ENCODE measurements at places on chromosomes 12 and 14.

GRCh38 chr12:47216150-47216677, 136.5 kb upstream of the AMIGO2 start:
- ATAC-seq = no peak

DNA sequence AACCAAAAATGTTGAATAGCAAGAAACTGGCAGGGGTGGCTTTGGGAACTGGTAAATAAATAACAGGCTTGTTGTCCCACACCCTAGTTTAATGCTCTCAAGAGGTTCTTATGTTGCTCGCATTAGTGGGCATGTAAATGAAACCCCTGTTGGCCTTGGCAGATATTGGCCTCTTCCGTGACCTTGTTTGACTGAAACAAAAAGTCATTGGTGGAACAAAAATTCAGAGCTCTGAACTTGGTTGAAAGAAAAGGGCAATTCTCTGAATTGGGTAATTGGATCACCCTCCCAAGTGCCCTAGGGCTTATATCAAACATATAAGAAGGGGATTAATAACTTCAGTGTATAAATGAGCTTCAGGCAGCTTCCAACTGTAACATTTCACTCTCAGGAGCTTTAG, 426.2 kb downstream of the ZFP36L1 start:
- no peak for ATAC-seq

DNA sequence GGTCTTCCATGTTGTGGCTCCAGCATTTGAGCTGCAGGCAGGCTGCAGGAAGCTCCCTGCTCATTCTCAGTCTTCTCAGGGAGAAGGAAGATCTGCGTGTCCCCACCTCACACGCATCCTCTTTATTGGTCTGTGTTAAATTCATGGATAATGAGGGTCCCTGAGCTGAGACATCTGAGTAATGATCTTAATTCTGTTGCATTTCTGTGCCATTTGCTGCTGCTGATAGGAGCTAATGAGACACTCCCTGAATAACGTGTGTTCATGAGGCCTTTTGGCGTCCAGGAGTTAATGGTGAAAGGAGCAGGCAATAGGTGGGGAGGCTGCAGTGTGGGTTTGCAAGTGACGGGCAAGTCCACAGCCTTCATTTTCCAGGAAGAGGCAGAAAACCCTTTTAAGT, 46.6 kb upstream of the OAS1 start:
- ATAC-seq = no peak

DNA sequence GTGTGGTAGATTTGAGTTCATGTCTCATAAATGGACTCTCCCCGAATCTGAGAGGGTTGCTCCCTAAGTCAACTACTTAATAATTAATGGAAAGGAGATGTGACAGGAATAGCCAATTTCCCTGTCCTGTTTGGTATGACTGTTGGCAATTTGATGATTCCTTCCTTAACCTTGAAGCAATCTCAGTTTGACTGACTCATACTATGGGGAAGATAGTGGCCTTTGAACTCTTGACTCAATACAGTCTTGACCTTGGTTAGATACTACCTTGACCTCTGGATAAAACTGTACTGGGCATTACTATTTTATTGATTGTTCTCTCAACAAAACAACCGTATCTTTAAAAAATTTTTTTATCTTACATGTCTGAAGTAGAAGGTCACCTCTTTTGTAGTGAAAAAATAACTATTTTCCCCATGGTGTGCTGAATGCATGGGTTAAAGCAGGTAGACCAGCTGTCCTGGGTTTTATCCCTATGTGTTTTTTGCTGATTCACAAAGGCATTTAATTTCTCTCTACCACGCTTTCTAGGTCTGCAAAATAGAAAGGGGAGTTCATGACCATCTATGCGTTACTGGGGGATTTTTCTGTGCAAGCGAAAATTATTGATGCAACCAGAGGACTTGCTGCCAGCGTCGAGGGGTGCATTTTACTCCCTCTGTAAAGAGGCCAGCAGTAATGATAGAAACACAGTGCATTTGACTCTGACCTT, 80.1 kb downstream of the ETV6 start:
- no peak for ATAC-seq

- no peak for ATAC-seq
These were observed 125.0 kb downstream of the RAD51B start for GRCh38 chr14:67944605-67945004.

DNA sequence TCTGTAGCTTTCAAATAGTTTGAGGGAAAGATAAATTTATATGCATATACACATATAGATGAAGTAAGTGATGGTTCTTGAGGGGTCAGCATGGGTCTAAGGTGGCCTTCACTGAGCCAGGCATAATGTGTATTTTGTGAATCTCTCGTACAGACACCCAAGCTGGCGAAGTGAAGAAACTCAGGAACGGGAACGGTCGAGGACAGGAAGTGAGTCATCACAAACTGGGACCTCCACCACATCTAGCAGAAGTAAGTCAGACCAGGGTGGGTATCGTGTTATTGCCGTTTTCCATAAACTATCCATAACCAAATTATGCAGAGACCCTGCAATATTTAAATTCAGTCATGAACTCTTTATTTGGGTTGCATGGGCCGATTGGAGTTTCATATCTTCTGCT, 15.4 kb upstream of the TNS2 start:
- no peak for ATAC-seq

GRCh38 chr12:9961106-9961505, 10.1 kb upstream of the CLEC12A start:
- ATAC-seq = no peak

GRCh38 chr12:690466-690865, 27.2 kb upstream of the NINJ2 start:
- ATAC-seq = no peak

DNA sequence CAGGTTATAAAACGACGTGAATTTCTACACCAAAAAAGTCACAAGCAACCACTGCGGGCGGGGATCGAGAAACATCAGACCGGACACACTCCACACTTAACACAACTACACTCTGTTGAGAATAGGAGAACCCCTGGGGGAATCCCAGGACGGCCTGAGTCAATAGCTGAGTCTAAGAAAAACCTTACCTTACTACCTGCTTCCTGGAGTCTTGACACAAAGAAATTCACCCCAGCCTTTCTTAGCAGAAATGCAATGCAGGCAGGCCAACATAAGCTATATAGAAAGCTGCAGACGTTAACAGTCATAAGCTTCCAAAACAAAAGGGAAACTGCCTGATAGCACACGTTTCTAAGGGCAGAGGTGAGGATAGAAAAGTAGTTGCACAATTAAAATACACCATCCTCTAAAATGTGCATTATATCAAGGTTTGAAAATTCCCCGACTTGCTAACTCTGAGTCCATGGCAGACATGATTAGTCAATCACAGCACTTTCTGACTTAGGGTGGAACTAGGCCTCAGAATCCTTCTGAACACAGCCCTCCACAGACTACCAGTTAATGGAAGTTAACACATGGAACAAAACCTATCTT, 68.0 kb downstream of the CCDC88C start:
- ATAC-seq = no peak

- ATAC-seq = no peak
These were observed at the start of gene HAL for GRCh38 chr12:95996034-95996658. HAL (minus strand) TSS chr12:95996344; CDS start chr12:95995910, 434 bp downstream.

- ATAC-seq = peak; percentile 74
These were observed 19.1 kb upstream of the DHRS7 start for GRCh38 chr14:60184146-60184904.

- no peak for ATAC-seq
These were observed 1486.2 kb upstream of the SEL1L start for GRCh38 chr14:83019744-83020414.

- ATAC-seq = no peak
These were observed 921.8 kb downstream of the BCL11B start for GRCh38 chr14:98350213-98350612.

- ATAC-seq = no peak
These were observed 21.9 kb downstream of the PIGH start for GRCh38 chr14:67577909-67578749.

- ATAC-seq = no peak
These were observed 388.5 kb upstream of the MIS18BP1 start for GRCh38 chr14:45641541-45641940.

DNA sequence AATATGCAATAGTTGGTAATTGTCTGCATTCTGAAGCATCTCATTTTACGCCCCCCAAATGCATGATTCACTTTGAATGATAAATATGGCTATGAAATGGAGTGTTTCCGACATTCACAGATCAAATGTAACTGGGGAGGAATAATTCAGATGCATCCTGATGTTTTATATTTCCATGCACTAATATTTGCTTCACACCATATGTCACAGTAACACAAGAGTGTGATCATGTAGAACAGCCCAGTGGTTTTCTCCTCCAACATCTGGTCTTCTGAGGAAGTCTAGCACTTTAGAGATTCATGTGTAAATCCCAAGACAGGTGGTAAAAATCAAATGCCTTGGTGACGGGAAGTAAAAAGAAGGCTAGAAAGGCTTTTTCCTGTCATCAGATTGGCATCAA, 273.1 kb downstream of the DIO2 start:
- no peak for ATAC-seq

Data from SK-N-SH treated with all-trans-retinoic acid at 6 μM for 48 hours (cell line).